Ascending aorta (tissue), 2 donors: ENCODE measurements at places on chromosomes 13 and 19. TPM values are rescaled to one million over a fixed set of nuclear protein-coding genes. Genes with fewer than 3 reads are reported as not detected.

- DNase-seq: no peak
These were observed 60.4 kb downstream of the SLITRK6 start for GRCh38 chr13:85738696-85739320.

DNA sequence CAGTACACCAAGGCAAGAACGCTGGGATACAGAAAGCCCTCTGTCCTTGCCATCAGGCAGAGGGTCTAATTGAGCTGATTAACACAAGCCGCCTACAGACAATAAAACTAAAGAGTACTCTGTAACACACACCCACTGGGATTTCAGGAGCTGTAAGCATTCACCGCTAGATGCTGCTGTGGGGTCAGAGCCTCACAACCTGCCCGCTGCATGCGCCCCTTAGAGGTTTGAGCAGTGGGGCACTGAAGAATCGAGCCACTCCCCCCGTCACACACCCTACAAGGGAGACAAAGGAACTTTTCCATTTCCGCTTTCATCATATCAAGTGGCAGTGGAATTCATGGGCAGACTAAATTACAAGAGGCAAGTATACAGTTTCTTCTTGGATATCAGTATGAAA, 1080.6 kb downstream of the PCDH17 start:
- DNase-seq: no peak

DNA sequence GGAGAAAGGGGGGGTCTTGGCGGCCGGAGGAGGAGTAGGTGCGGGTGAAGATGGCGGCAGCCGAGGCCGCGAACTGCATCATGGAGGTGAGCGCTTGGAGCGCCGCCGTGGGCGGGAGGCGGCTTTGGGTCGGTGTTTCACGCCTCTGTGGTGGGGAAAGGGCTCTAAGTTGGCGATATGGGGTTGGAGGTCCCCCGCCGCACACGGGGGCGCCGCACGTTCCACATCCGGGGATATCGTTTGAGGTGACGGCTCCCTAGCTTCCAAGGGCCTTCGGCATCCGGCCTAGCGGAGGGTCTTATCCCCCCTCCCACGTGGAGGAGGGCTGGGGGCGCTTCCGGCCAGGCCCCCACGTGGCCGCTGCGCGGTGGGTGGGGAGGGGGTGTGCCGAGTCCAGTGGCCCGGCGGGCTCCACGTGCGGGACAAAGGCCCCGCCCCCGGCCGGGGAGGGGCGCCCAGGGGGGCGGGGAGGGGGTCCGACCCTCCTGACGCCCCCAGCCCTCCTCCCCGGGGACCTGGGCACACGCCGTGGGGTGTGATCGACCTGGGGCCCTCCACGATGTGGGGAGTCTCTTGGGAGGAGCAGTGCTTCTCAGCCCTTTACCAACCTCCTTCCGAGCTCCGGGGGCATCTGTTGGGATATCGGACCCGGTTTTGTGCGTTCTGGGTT, at the start of gene PRMT1:
Gene PRMT1, plus strand, starts transcription at position 41 of the 670 bp plus-strand sequence. Its CDS starts 10 bp downstream, at position 51.
- no peak for DNase-seq

- no peak for DNase-seq
These were observed 8.4 kb downstream of the WIZ start for GRCh38 chr19:15441317-15441716.

- DNase-seq: no peak
These were observed 238.0 kb downstream of the POSTN start for GRCh38 chr13:37360556-37360955.

- no peak for DNase-seq
These were observed 17.1 kb downstream of the ZNRF4 start for GRCh38 chr19:5472286-5472685.

Gene GDF15
- 8.5 TPM for total RNA-seq

Gene METTL21C
- not detected for total RNA-seq

Gene TRAPPC5
- total RNA-seq: 166 TPM

Gene MAP4K1
- 15.1 TPM for total RNA-seq

Gene PEAK3
- 4.7 TPM for total RNA-seq
